CD4-positive, CD25-positive, alpha-beta regulatory T cell (primary cell): ENCODE measurements at places on chromosomes 2 and 18. TPM values are rescaled to one million over a fixed set of nuclear protein-coding genes. Genes with fewer than 3 reads are reported as not detected.

GRCh38 chr2:45649462-45649857 is 2.0 kb upstream of the PRKCE start:
- DNase-seq: no peak
- no peaks in the 10 kb centered on the region for H3K36me3 ChIP-seq
- H3K27me3 ChIP-seq: no peaks in the 10 kb centered on the region
- H3K4me1 ChIP-seq: peaks cover 29% of the 10 kb centered on the region
- H3K4me3 ChIP-seq: peak overlapping the region; percentile 48

DNA sequence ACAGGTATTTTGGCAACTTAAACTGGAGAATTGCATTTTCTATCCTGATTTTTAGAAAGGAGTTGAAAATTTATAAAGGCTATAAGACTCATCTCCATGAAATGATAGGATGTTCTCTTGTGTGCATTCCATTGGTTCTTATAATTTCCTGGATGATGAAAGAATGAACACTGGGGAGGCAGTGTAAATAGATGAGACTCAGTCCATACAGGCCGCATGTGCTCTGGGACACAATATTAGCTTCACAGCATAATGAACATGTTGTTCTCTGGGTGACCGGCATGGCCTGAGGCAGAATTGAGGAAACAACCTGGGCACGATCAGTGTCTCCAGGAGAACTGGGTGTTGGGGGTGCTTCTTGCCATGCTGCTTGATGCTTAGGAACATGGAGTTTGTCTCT is 38.8 kb downstream of the AOX1 start:
- DNase-seq: no peak
- no peaks in the 10 kb centered on the region for H3K4me1 ChIP-seq
- H3K27ac ChIP-seq: no peak overlapping the region
- no peaks in the 10 kb centered on the region for H3K36me3 ChIP-seq
- peaks cover 9% of the 10 kb centered on the region for H3K27me3 ChIP-seq

DNA sequence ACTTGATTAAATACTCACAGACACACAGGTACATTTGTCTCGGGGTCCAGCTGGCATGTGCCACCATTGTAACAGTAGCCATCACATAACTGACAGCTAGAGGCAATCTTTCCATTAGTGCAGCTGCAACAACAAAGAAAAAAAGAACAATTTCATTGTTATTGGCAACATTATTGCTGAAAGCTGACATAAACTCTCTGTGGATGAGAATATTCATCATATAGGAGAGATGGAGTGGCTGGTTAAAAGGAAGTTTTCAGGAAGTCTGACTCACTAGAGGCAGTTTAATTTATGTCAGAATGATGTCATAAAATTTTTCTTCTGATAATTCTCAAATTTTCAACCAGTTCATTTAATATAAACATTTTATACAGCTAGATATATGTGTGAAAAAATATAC is 1490.0 kb upstream of the NXPH2 start:
- no peak for DNase-seq
- no peaks in the 10 kb centered on the region for H3K27me3 ChIP-seq
- no peaks in the 10 kb centered on the region for H3K4me1 ChIP-seq
- H3K27ac ChIP-seq: no peak overlapping the region
- H3K4me3 ChIP-seq: no peak overlapping the region

DNA sequence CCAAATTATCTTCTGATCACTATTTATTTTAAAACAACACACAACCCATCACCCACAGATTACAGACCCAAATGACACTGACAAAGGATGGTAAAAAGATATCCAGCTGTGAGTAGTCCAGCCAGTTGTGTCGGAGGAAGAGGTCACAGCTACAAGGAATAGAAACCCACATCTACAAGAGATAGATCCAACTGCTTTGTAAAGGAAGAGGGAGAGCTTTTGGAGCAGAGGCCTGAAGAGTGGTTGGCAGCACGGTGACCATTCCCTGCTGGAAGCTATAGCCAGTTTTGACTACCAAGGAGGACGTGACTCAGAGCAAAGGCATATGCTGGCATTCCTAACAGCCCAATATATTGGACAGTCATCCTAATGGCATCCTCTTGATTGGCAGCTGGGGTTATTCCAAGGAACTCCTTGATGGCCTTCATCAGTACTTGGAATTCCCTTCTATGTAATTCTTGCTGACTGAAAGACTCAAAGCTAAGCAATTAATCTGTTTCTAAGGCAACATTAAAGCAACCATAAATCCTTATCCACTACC is 17.1 kb downstream of the SLC8A1 start:
- H3K4me1 ChIP-seq: no peaks in the 10 kb centered on the region
- H3K27ac ChIP-seq: no peak overlapping the region
- H3K4me3 ChIP-seq: no peak overlapping the region
- no peaks in the 10 kb centered on the region for H3K36me3 ChIP-seq
- no peaks in the 10 kb centered on the region for H3K27me3 ChIP-seq
- no peak for DNase-seq

- H3K4me3 ChIP-seq: no peak within 1 kb of the TSS
- DNase-seq: no peak
- H3K4me1 ChIP-seq: no peaks in the 10 kb centered on the region
- no peak within 1 kb of the TSS for H3K27ac ChIP-seq
Measured at GRCh38 chr2:110115291-110116032, at the start of gene MALL. Gene MALL (minus strand): TSS chr2:110115822. CDS start chr2:110115792, 30 bp downstream.

DNA sequence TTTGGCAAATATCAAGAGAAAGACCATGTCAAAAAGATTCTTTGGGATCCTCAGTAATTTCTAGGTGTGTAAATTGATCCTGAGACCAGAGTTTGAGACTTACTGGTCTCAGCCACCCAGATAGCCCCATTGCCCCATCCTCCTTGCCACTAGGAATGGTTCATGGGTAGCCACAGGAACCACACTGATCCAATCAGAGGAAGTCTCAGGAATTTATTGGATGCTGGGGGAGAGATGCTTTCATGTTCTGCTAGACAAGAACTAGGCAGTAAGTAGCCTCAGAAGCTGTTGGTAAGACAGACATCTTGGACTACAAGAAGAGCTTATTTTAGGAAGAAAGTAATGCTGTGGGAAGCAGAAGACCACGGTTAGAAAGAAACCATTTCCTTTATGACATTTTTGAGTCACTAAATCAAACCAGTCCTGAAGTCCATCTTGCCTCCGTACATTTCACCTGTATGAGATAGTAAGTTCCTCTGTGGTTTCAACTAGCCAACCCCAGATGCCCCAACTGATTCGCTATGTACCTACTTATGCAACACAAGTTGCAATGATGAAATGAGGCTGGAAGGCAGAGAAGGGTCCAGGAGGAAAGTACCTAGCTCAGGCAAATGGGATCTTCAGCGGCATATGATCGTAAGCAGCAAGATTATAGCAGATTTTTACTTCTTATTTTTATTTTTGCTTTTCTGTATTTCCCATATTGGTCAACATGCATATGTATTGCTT is 3.6 kb upstream of the ST3GAL5 start:
- H3K27ac ChIP-seq: no peak overlapping the region
- no peaks in the 10 kb centered on the region for H3K36me3 ChIP-seq
- no peak for DNase-seq
- no peak overlapping the region for H3K4me3 ChIP-seq
- peaks cover 21% of the 10 kb centered on the region for H3K4me1 ChIP-seq

DNA sequence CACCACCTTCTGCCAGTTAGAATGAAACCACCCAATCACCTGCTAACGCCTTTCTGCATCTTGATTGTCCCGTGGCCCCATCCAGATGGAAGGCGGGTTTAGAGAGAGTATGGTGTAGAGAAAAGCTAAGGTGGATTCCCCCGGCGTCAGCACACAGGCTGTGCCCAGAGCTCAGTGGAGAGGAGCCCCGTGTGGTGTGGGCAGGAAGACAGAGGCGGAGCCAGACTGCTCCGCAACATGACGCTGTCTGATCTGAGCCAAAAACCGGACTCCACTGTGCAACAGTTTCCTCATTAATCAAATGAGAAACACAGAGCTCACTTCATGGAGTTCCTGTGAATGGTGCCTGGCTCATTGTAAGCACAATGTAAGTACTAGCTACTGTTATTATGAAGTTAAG is 448.1 kb upstream of the SMIM21 start:
- no peaks in the 10 kb centered on the region for H3K36me3 ChIP-seq
- no peaks in the 10 kb centered on the region for H3K27me3 ChIP-seq
- H3K27ac ChIP-seq: no peak overlapping the region

- no peak overlapping the region for H3K4me3 ChIP-seq
- no peak overlapping the region for H3K27ac ChIP-seq
- H3K36me3 ChIP-seq: no peaks in the 10 kb centered on the region
- no peaks in the 10 kb centered on the region for H3K4me1 ChIP-seq
Measured at GRCh38 chr2:236172255-236173035, 4.3 kb upstream of the GBX2 start.

- no peak overlapping the region for H3K27ac ChIP-seq
- no peaks in the 10 kb centered on the region for H3K4me1 ChIP-seq
- no peak for DNase-seq
- no peak overlapping the region for H3K4me3 ChIP-seq
- no peaks in the 10 kb centered on the region for H3K27me3 ChIP-seq
Measured at GRCh38 chr2:145597006-145597405, 1077.1 kb upstream of the ZEB2 start.

The FRZB gene
- not detected for total RNA-seq

The ING5 gene
- 64.8 TPM for total RNA-seq

The SERPINB13 gene
- total RNA-seq: not detected

The KYNU gene
- total RNA-seq: not detected

The LHCGR gene
- not detected for total RNA-seq

The LRRTM4 gene
- total RNA-seq: not detected

The ARL6IP6 gene
- total RNA-seq: 19.9 TPM

The C2orf80 gene
- total RNA-seq: not detected

The CERS6 gene
- 5.2 TPM for total RNA-seq

The DHRS9 gene
- total RNA-seq: not detected
